ENCODE measurements at places on chromosomes 6 and 20. TPM values are rescaled to one million over a fixed set of nuclear protein-coding genes. Genes with fewer than 3 reads are reported as not detected.

RAMACL gene
- total RNA-seq = 1.3 TPM

PPDPF gene
- 251 TPM for total RNA-seq

RNF8 gene
- total RNA-seq = 22.4 TPM

SPATA25 gene
- 1.7 TPM for total RNA-seq

POU5F1 gene
- total RNA-seq = 6.3 TPM

RSPO3 gene
- total RNA-seq = 4.5 TPM

CCN5 gene
- total RNA-seq = not detected

KIF6 gene
- 1.2 TPM for total RNA-seq

SLC22A7 gene
- total RNA-seq = not detected

BPI gene
- not detected for total RNA-seq

NQO2 gene
- total RNA-seq = 9.4 TPM

TMEM74B gene
- total RNA-seq = 2.1 TPM

OR2J3 gene
- total RNA-seq = not detected

PSORS1C2 gene
- total RNA-seq = not detected

PI16 gene
- not detected for total RNA-seq

FABP7 gene
- 1.1 TPM for total RNA-seq

HTR1E gene
- total RNA-seq = not detected

SOBP gene
- 4.7 TPM for total RNA-seq

FAM209B gene
- 0.60 TPM for total RNA-seq

GNMT gene
- 0.68 TPM for total RNA-seq

CST7 gene
- total RNA-seq = 0.25 TPM

KCNQ2 gene
- 11.5 TPM for total RNA-seq

TPD52L1 gene
- total RNA-seq = 32.4 TPM

IER3 gene
- total RNA-seq = 216 TPM

C20orf144 gene
- not detected for total RNA-seq

PGC gene
- not detected for total RNA-seq

GOPC gene
- total RNA-seq = 45.0 TPM

PRL gene
- not detected for total RNA-seq

OLIG3 gene
- total RNA-seq = 0.14 TPM

NKX2-2 gene
- not detected for total RNA-seq

GPX5 gene
- total RNA-seq = 4.3 TPM

C6orf141 gene
- 0.55 TPM for total RNA-seq

HS3ST5 gene
- 3.2 TPM for total RNA-seq

ACTL10 gene
- 1.4 TPM for total RNA-seq

IYD gene
- total RNA-seq = not detected

TEAD3 gene
- total RNA-seq = 75.5 TPM

TGM3 gene
- not detected for total RNA-seq

STX11 gene
- 1.9 TPM for total RNA-seq

NOTCH4 gene
- 0.57 TPM for total RNA-seq

SLC22A3 gene
- 0.57 TPM for total RNA-seq

SGK2 gene
- 0.64 TPM for total RNA-seq

Data from astrocyte (in vitro differentiated cells and primary cell).